Muscle of back (tissue), 13 donors: ENCODE measurements at places on chromosomes 1 and 21.

GRCh38 chr1:214282630-214283242 lies 1.8 kb downstream of the SMYD2 start:
- DNase-seq = no peak

DNA sequence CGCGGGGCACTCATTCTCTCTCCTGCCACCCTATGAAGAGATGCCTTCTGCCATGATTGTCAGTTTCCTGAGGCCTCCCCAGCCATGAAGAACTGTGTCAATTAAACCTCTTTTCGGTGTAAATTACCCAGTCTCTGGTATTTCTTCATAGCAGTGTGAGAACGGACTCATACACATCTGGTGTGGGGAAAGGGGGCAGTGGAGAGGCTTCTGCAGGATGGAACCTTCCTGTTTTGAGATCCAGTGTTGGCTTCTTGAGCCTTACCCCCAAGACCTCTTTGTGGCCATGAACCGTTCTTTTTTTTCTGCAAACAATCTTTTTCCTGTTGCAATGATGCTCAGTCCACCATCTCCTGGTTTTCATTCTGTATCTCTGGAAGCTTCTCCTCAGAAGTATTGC lies 248.4 kb downstream of the PRDM2 start:
- no peak for DNase-seq

DNA sequence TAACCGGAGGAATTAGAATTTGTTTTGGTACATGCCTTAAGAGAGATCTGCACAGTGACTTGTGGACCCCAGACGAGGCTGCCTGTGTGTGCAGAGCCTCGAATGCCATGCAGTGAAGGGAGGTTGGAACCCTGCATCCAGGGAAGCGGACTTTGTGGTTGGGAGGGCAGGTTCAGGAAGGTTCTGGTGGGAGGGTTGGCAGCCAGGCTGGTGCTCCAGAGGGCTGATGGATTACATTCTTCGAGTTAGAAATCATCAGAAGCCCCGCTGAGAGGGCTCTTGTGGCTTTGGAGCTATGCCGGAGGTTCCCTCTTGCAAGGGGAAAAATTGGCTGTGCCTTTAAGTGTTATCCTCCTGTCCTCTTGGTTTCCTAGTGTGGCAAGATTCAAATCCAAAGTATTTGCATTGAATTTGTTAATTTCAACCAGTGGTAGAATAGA lies 21.1 kb downstream of the ROR1 start:
- DNase-seq = no peak

GRCh38 chr1:198636391-198636790 lies 2.4 kb upstream of the PTPRC start:
- DNase-seq = no peak

DNA sequence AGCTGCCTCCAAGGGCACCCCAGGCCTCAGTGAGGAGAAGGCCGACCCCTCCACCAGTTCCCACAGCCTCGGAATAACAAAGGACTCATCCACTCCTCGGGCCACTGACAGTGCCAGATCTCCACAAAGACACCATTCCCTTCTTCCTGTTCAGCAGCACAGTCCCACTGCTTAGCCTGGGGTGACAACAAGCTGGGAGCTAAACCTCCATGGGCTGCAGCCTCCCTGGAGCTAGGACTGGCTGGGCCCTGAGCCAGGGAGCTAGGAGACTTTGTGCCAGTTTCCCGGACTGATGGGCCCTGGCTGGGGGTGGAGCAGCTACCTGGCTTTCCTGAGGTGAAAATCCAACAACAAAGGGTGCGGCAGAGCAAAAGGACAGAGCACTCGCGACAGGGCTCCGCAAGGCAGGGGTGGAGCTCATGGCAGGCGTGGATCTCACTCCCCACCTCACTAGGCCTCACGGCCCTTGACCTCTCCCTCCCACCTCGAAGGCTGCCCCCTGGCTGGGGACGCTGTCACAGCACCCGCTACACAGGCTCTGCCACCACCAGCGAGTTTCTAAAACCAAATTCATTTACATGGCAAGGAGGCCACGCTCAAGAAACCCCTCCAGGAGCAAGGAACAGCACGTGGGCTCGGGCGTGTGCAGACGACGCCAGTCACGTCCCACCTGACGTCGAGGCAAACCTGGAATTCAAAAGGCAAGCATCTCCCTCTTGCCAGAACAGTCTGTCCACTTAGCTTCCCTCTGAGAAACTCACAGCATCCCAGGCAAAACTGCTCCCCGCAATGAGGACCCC lies 13.8 kb downstream of the SLC35E2B start:
- no peak for DNase-seq

- DNase-seq = no peak
These were observed 871 bp upstream of the ERICH3 start for GRCh38 chr1:74674278-74675048.

GRCh38 chr1:26391450-26391849 lies 18.9 kb upstream of the ZNF683 start:
- no peak for DNase-seq

DNA sequence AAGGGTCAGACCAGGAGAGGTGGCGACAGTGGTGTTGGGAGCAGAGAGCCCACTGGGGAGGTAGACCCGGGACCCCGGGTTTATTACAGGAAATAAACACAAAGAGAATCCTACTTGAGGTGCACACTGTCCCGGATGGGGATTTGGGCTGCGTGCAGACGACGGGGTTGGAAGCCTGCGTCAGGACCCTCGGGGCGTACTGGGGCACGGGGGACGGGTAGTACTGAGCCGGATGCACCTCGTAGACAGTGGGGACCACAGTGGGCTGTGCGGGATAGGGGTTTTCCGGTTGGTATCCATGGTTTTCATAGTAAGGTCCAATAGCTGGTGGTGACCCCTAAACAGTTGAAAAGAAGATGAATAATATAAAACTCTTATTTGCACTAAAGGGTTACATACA lies 13.7 kb downstream of the TMPRSS2 start:
- no peak for DNase-seq

- DNase-seq = no peak
These were observed 48.0 kb upstream of the COG2 start for GRCh38 chr1:230594214-230594773.

- no peak for DNase-seq
These were observed 49.2 kb downstream of the S1PR1 start for GRCh38 chr1:101285922-101286570.

GRCh38 chr1:208291923-208292711 lies 47.9 kb upstream of the PLXNA2 start:
- DNase-seq = no peak

DNA sequence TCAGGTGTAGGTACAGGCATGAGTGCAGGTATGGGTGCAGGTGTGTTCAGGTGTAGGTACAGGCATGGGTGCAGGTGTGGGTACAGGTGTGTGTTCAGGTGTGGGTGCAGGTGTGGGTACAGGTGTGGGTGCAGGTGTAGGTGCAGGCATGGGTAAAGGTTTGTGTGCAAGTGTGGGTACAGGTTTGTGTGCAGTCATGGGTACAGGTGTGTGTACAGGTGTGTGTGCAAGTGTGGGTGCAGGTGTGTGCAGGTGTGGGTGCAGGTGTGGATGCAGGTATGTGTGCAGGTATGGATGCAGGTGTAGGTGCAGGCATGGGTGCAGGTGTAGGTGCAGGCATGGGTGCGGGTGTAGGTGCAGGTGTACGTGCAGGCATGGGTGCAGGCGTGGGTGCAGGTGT lies 79.4 kb upstream of the ACTL8 start:
- DNase-seq = no peak
